ENCODE measurements at places on chromosomes 7 and 10. TPM values are rescaled to one million over a fixed set of nuclear protein-coding genes. Genes with fewer than 3 reads are reported as not detected.

- no peak overlapping the region for H3K27ac ChIP-seq
- no peak for DNase-seq
- no peak overlapping the region for H3K4me3 ChIP-seq
- H3K27me3 ChIP-seq, result no peaks in the 10 kb centered on the region
Observed at GRCh38 chr10:29324220-29324841, 35.5 kb downstream of the LYZL1 start.

DNA sequence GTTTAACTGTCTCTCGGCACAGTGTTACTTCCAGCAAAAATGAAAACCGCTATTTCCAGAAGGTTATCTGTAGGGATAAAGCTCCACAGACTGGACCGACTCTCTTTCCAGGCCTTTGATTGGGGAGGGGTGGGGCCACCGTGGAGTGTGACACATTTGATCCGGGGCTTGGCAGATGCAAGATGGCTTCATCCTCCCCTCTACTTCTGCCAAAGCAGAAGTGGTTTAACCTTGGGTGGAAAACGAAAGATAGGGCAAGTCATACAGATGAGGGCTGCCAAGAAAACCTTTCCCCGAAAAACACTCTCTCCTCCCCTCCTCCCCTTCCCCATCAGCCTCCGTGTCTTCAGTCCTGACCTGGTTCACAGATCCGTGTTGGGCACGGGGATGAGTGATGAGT lies 139.7 kb upstream of the SH2B2 start:
- H3K36me3 ChIP-seq, result peaks cover 4% of the 10 kb centered on the region
- peaks cover 5% of the 10 kb centered on the region for H3K27me3 ChIP-seq
- no peaks in the 10 kb centered on the region for H3K4me1 ChIP-seq
- no peak overlapping the region for H3K4me3 ChIP-seq

DNA sequence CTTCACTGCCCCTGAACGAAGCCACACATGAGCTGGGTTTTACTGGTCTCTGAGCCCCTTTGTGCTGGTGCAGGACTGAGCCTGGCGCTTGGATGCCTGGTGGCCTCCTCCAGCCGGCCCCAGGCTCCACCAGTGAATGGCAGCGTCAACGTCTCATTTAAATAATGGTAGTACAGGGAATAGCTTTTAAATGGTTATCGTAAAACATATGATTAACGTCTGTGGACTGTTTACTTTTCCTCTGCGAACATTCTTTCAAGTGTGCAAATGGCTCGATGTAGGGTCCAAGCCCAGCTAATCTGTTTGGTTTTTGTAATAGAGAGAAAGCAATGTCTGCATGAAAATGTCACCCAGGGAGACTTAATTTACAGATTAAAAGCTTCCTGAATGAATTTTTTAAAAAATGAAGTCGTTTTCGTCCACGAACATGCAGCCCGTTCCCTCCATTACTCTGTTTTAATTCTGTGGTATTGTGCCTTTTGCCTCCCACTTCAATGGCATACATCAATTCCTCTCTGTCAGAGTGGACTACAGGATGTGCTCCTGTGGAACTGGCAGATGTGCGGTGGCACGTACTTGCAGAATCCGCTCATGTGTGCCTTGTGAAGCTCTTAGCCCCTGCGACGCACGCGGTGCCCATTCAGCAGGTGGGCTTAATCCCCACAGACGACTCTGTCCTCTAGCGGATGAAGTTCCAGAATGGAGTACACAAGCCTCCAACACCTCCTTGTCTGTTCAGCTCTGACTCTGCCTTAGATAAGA lies 192.7 kb downstream of the TCF7L2 start:
- no peak for DNase-seq
- H3K36me3 ChIP-seq, result peaks cover 4% of the 10 kb centered on the region
- no peaks in the 10 kb centered on the region for H3K27me3 ChIP-seq

GRCh38 chr7:39372383-39372782 lies 193.8 kb upstream of the YAE1 start:
- peaks cover 2% of the 10 kb centered on the region for H3K27me3 ChIP-seq
- no peaks in the 10 kb centered on the region for H3K36me3 ChIP-seq
- H3K4me1 ChIP-seq, result no peaks in the 10 kb centered on the region
- no peak for DNase-seq
- no peak overlapping the region for H3K27ac ChIP-seq

- H3K36me3 ChIP-seq, result no peaks in the 10 kb centered on the region
- no peak overlapping the region for H3K4me3 ChIP-seq
- H3K27ac ChIP-seq, result no peak overlapping the region
- no peak for DNase-seq
- H3K27me3 ChIP-seq, result no peaks in the 10 kb centered on the region
Observed at GRCh38 chr10:13219685-13220670, 14.2 kb downstream of the UCMA start.

DNA sequence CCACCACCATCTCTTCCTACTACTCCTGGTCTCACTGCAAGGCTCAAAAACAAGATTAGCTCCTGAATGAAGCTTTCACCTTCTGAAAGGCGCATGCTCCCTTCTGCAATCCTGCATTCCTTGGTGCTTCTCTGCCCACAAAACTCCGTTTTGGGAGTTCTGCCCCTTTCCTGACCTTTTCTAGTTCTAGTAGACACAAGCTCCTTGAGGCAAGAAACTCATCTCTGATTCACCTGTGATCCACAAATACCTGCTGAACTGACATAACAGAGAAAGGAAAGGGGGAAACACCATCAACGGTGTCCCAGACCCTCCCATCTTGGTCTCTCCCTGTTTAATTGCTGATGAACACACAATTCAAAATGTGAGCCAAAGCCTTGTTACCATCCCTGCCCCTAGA lies 64.0 kb upstream of the EGR2 start:
- no peaks in the 10 kb centered on the region for H3K4me1 ChIP-seq
- no peak overlapping the region for H3K4me3 ChIP-seq
- no peak overlapping the region for H3K27ac ChIP-seq
- H3K27me3 ChIP-seq, result peaks cover 9% of the 10 kb centered on the region
- DNase-seq, result no peak

DNA sequence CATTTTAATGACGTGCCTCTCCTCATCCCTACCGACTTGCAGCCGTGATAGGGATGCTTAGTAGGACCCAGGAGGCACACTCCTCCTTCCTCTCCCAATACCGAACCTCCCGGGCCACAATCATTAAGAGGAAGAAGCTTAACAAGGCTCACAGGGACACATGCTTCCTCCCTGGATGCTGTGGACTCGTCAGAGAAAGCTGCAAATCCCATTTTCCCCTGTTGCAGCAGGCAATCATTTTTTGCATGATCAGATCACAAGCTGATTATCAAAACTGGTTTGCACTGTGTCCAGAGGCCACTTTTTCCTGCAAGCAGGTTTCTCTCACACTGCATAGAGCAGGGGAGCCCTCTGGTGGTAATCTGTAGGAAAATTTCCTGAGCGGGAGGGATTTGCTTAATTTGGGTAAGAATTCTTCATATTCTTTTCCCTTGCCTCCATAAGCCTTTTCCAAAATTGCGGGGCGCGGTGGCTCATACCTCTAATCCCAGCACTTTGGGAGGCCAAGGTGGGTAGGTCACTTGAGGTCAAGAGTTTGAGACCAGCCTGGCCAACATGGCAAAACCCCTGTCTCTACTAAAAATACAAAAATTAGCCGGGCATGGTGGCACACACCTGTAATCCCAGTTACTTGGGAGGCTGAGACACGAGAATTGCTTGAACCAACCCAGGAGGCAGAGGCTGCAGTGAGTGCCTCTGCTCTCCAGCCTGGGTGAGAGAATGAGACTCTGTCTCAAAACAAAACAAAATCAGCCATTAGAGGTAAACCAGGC lies 16.1 kb upstream of the LAMB4 start:
- H3K4me1 ChIP-seq, result no peaks in the 10 kb centered on the region
- no peaks in the 10 kb centered on the region for H3K27me3 ChIP-seq
- no peaks in the 10 kb centered on the region for H3K36me3 ChIP-seq

- H3K4me1 ChIP-seq, result peaks cover 5% of the 10 kb centered on the region
- H3K4me3 ChIP-seq, result no peak overlapping the region
- DNase-seq, result no peak
- H3K27me3 ChIP-seq, result no peaks in the 10 kb centered on the region
- H3K27ac ChIP-seq, result no peak overlapping the region
Observed at GRCh38 chr7:6175645-6176044, 96.8 kb downstream of the CYTH3 start.

- no peaks in the 10 kb centered on the region for H3K36me3 ChIP-seq
- peaks cover 1% of the 10 kb centered on the region for H3K27me3 ChIP-seq
- H3K27ac ChIP-seq, result no peak overlapping the region
- no peak overlapping the region for H3K4me3 ChIP-seq
- H3K4me1 ChIP-seq, result no peaks in the 10 kb centered on the region
Observed at GRCh38 chr10:130427216-130427722, 291.1 kb downstream of the GLRX3 start.

DNA sequence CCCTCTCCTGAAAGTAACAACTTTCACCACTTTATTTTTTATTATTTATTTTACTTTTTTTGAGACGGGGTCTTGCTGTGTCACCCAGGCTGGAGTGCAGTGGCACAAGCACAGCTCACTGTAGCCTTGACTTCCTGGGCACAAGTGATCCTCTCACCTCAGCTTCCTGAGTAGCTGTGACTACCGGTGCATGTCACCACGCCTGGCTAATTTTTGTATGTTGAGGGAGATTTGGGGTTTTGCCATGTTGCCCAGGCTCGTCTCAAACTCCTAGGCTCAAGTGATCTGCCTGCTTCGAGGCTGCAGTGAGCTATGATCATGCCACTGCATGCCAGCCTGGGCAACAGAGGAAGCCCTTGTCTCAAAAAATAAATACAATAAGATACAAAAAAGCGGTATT lies 14.9 kb upstream of the SLIT1 start:
- no peaks in the 10 kb centered on the region for H3K36me3 ChIP-seq
- DNase-seq, result no peak
- no peak overlapping the region for H3K4me3 ChIP-seq

GRCh38 chr7:39528849-39529248 lies 37.4 kb upstream of the YAE1 start:
- no peaks in the 10 kb centered on the region for H3K4me1 ChIP-seq
- H3K27me3 ChIP-seq, result peaks cover 13% of the 10 kb centered on the region
- H3K36me3 ChIP-seq, result no peaks in the 10 kb centered on the region
- no peak overlapping the region for H3K4me3 ChIP-seq

- no peak overlapping the region for H3K4me3 ChIP-seq
- no peak for DNase-seq
- no peaks in the 10 kb centered on the region for H3K36me3 ChIP-seq
- no peaks in the 10 kb centered on the region for H3K27me3 ChIP-seq
Observed at GRCh38 chr7:11473807-11474424, 358.1 kb downstream of the THSD7A start.

GRCh38 chr10:82925547-82925946 lies 1050.6 kb downstream of the NRG3 start:
- H3K4me1 ChIP-seq, result no peaks in the 10 kb centered on the region
- no peak overlapping the region for H3K4me3 ChIP-seq
- no peak for DNase-seq
- H3K27ac ChIP-seq, result no peak overlapping the region
- H3K27me3 ChIP-seq, result no peaks in the 10 kb centered on the region
- no peaks in the 10 kb centered on the region for H3K36me3 ChIP-seq

DNA sequence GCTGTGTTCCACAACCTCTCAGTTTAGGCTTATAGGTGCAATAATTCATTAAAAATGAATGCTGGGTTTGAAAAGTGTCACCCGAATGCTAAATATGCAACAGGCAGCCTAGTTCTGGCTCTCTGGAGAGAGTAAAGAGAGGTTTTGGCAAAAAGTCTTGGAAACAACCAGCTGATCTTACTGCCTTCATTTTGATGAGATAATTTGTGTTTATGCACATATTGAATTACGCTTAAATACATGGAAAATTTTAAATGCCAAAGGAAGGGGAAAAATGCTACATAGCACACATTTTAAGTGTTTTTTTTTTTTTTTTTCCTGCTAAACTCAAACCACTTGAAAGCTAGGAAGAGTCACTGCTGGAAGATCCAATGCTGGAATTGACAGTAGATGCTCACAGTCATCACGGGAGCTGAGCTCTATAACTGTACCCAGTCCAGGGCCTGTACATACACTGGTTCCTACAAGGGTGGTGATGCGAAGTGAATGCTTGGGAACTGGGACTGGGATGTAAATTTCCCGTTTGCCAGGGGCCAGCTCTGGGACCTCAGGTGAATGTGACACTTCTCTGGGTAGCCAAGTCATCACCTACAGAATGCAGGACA lies 151.5 kb downstream of the PFKFB3 start:
- H3K36me3 ChIP-seq, result peaks cover 10% of the 10 kb centered on the region
- H3K27me3 ChIP-seq, result peaks cover 2% of the 10 kb centered on the region
- no peak for DNase-seq
- H3K4me1 ChIP-seq, result peaks cover 5% of the 10 kb centered on the region
- no peak overlapping the region for H3K27ac ChIP-seq

GRCh38 chr7:64407148-64407547 lies 93.4 kb downstream of the ZNF736 start:
- no peaks in the 10 kb centered on the region for H3K4me1 ChIP-seq
- H3K4me3 ChIP-seq, result no peak overlapping the region
- H3K27ac ChIP-seq, result no peak overlapping the region
- no peak for DNase-seq

GRCh38 chr7:41107330-41107937 lies 595.5 kb downstream of the INHBA start:
- H3K4me1 ChIP-seq, result no peaks in the 10 kb centered on the region
- H3K36me3 ChIP-seq, result no peaks in the 10 kb centered on the region
- H3K27me3 ChIP-seq, result no peaks in the 10 kb centered on the region
- no peak overlapping the region for H3K4me3 ChIP-seq
- H3K27ac ChIP-seq, result no peak overlapping the region

DNA sequence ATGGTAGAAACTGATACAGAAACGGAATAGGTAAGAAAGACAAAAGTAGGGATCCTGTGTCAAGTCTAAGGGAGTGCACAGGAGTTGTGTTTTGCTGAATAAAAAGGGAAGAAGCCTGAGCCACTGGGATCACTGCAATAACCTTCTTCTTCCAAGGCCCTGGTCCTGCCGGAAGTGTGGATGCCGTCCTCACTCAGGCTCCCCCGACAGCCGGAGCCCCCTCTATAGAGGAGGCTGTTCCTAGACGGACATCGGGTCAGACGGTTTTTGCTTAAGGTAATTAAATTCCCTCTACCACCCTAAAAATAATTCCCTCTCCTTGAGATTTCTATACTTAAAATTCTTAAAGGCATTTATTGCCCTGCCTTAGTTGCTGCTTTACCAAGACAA lies 566.9 kb downstream of the PTPRN2 start:
- no peak overlapping the region for H3K4me3 ChIP-seq
- DNase-seq, result no peak
- H3K36me3 ChIP-seq, result no peaks in the 10 kb centered on the region

Gene CCL24
- polyA plus RNA-seq, result not detected

Gene OR13A1
- polyA plus RNA-seq, result not detected

Gene GHRHR
- polyA plus RNA-seq, result not detected

Gene PHYHIPL
- not detected for polyA plus RNA-seq

Gene UPK3BL1
- 38.2 TPM for polyA plus RNA-seq

Gene ACSL5
- polyA plus RNA-seq, result 63.9 TPM

Gene PRKAR2B
- 0.74 TPM for polyA plus RNA-seq

Gene CLRN3
- not detected for polyA plus RNA-seq

Gene PRLHR
- polyA plus RNA-seq, result not detected

Gene PON1
- polyA plus RNA-seq, result not detected

Gene ALOX5
- 8.0 TPM for polyA plus RNA-seq
